ENCODE measurements at places on chromosomes 16 and 17.

DNA sequence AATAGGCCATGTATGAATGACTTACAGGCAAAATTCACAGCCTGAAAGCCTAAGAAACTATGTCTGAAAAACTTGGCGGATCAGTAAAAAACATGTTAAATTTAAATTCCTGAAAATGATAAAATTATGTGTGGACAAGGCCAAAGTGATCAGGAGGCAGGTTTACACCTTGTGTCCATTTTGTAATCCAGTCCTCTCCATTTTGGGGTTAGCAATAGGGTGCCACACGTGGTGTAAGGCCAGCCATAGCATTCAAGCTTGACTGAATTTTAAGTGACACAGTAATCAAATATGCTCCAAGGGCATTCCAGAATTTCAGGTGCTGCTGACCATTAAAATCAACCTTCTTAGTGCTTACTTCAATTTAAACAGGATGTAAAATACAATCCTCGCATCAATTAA is 2.7 kb downstream of the RNF43 start:
- no peak for DNase-seq

DNA sequence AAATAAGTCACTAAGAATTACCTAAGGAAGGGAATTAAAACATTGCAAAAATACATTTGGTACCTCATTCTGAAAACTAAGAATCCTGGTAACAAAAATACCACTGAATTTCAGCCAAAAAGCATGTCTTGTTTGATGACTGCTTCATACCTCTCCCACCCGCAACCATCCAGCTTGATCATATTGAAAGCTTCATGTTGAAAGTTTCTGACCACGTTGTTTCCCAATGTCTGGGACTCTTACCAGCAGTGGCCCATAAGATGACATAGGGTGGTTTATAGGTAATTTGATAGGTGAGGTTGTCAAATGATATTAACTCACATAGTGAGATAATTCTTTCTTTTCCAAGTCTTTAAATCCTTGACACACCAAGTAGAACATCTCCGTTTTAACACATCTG is 139.3 kb downstream of the CDH11 start:
- DNase-seq = no peak

DNA sequence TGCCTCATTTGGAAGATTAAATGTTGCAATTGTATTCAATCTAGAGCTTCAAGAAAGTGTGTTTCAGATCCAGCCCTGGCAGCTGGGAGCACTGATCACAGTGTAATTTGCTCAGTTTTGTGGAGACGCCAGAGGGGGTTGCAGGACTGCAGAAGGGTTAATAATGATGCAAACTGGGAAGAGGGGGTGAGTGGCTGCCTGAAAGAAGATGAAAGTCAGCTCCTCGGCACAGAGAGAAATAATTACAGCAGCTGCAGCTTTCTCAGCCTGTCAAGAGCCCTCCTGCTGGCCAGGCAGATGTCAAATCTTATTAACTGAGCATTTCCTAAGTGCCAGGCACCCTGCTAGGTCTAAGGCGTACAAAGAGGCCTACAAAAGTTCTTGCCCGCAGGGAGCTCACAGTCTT is 97.7 kb downstream of the ZNF18 start:
- DNase-seq = no peak

- peak; percentile 98 for DNase-seq
These were observed 9.6 kb upstream of the EIF1 start for GRCh38 chr17:41678907-41679739.

- DNase-seq = no peak
These were observed 7.3 kb upstream of the ZDHHC7 start for GRCh38 chr16:85018529-85019236.

- no peak for DNase-seq
These were observed 833.6 kb upstream of the CDH8 start for GRCh38 chr16:62869837-62870236.

GRCh38 chr17:49941427-49941826 is 27.6 kb upstream of the DLX4 start:
- no peak for DNase-seq

GRCh38 chr17:44113868-44114840 is 9.3 kb downstream of the HDAC5 start:
- DNase-seq = no peak

GRCh38 chr16:4911970-4912386 is 25.0 kb downstream of the PPL start:
- DNase-seq = no peak

DNA sequence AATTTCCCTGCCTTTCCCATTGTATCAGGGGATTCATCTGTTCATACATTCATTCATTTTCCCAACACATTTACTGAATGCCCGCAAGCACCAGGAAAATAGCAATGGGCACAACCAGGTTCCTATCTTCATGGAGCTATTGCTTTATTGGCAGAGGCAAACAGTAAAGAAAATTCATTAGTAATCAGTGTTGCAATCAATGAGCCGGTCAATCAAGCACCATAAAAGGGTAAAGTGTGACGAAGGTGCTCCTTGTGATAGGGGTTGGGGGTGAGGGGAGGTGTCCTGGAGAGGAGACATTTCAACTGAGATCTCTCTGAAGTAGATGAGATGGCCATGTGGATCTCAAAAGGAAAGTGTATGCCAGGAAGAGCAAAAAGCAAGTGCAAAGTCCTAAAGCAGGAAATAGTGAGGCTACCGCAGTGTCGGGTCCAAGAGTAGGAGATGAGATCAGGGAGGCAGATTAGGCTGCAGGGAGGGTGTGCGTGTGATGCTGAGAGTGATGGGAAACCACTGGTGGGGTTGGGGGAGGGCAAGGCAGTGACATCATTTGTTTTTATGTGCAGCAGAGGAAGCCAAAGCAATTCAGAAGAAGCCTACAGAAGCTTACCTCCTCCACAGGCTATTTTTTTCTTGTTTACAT is 28.4 kb downstream of the CDH13 start:
- DNase-seq = peak; percentile 83

DNA sequence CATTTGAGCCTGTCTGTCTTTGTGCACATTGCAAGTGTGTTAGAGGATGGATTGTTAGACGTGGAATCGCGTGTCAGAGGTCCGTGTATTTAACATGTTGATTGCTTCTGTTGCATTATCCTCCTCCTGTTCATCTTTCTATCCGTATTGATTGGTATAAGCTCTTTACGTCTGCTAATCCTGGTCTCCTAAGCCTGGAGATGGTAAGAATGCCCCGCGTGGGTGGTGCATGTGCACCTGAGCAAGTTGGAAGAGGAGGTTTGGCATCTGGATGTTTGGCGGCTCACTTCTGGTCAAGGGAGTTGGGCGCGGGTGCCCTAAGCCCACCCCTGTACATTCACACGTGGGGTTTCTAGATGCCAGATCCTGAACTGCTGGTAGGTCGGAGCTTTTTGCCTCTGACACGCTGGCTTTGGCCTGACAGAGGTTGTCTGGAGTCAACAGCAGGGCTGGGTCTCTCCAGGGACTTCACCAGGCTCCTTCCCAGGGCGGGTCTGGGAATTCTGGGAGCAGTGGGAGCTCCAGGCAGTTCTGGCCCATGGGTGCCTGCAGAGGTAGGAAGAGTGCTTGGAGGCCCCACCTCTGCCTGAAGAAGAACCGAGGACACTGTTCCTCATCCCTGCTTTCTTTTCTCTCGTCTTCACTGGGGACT is 107.3 kb downstream of the OR1D5 start:
- DNase-seq = no peak

DNA sequence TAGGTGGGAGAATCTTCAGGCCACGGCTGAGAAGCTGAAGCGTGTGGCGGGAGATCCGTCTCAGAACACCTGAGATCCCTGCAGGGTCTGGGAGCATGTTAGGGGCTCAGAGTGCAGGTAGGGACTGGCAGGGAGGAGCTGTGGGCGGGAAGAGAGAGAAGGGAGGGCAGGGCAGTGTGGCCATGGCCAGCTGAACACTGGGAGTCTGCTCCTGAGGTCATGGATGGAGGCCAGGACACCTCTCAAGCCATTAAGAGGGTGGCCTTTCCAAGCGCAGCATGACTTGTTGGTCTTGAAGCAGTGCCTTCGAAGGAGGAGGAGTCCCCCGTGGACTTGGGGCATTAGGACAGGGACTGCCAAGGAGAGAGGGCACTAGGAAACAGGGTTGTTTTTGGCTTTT is 23.7 kb downstream of the NAA60 start:
- DNase-seq = no peak

DNA sequence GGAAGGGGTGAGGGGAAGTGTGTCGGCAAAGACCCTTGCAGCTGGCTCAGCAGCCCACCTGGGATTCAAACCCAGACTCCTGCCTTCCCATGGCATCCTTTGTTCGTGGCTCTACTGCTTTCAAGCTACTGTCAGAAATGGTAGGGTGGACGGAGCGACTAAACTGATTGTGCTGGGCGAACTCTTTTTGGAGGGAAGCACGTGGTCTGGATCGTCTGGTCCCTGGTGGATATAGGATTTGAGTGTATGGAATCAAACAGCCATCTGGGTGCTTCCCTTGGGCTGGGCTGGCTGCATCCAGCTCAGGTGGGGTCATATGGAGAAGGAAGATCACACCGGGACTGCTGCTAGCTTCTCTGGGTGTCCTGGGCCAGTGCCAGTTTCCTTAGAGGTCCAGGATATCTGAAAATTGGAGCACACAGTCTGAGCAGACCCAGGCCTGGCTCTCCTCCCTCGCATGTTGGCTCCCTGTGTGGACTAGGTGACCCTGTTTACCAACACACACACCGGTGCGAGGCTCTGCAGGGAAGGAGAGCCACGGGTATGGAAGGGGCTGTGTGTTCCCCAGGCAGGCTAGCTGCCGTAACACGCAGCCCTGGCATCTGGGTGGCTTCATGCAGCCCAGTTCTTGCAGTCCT is 8.6 kb downstream of the CMIP start:
- no peak for DNase-seq

DNA sequence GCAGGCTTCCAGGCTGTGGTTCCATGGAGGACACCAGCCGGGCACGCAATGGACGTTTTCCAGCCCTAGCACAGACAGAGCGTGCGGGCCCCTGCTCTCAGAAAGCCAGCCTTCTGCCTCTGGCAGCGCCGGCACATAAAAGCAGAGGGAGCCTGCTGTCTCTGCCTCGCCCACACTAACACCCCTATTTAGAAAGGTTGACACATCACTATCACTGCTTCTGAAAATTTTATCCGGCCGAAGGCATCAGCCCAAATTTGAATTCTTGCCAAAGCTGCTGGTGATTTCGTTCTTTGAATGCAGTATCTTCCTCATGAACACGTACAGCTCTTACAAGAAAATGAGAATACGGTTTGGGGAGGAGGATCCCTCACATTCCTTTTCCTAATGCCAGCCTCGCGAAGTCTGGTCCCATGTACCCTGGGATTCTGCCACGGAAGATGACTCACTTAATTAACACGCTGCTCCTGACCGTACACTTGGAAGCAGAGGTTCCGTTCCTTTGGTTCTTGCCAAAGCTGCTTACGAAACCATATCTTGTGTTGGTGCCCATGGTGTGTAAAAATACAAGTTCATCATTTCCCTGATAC is 1.3 kb upstream of the RAB11FIP3 start:
- no peak for DNase-seq

DNA sequence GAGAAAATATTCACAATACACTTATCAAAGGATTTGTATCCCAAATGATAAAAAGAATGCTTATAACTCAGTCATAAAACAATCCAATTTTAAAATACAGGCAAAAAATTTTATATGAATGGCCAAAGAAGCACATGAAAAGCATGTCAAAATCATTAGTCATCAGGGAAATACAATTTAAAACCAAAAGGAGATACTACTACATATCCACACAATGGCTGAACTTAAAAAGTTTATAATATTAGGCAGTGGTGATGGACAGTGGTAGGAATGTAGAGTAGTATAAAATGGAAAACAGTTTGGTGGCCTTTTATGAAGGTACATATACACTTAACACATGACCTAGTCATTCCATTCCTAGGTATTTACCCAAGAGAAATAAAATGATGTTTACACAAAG is 12.2 kb downstream of the CMC2 start:
- no peak for DNase-seq

- no peak for DNase-seq
These were observed 36.7 kb downstream of the PLXDC1 start for GRCh38 chr17:39114723-39115122.

DNA sequence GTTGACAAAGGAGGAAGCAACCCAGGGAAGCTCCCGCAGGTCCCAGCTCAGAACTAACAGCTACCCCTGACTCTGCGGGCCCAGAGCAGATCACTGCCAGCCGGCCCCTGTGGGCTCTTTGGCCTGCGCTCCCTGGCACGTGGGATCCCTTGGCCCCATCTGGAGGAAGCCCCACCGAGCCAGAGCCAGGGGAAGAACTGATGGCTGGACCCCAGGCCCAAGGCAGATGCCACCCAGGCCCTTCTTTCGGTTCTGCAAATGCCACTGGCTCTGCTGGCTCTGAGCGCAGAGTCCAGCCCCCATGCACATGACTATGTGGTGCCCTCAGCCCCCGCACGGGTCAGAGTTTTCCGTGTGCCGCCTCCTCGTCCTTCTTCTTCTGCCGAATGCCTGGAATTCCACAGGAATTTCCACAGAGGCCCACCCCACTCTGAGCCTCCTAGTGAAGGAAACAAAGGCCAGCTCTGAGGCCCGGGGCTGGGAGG is 35.8 kb upstream of the SNN start:
- no peak for DNase-seq

GRCh38 chr16:749010-749409 is 8.2 kb upstream of the CIAO3 start:
- DNase-seq = no peak

GRCh38 chr16:22035153-22035552 is 27.2 kb downstream of the MOSMO start:
- DNase-seq = no peak

DNA sequence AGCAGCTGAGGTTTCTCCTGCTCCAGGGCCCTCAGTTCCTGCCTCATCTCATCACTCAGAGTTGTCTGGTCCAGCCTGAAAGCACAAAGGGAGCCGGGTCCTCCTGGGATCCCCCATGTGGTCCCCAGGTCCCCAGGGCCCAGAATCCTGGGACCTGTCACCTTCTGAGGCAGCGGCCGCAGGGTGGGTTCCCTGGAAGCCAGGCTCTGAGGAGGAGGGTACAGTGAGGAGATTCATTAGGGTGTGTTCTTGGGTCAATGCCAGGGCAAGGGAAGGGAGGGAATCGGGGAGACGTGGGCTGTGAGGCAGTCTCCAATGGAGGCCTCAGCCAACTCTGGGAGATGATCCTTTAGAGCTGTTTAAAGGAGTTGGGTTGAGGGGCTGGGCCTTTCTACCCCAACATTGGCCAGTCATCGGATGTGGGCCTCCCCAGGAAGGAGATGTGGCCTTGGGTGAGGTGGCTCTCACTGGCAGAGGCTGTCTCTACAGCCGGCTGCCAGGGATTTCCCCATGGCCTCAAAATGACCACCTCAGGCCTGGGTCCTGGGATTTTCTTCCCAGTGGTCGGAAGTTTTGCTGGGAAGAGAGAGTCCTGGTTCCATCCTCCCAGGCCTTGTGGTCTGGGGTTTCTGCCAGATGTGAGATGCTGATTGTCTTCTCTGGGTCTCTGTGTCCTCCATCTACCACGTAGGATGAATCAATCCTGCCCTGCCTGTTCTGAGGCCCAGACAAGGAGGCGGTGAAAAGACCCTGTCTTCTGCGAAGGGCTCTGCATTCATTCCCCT is 47.3 kb downstream of the NLRP1 start:
- DNase-seq = no peak

DNA sequence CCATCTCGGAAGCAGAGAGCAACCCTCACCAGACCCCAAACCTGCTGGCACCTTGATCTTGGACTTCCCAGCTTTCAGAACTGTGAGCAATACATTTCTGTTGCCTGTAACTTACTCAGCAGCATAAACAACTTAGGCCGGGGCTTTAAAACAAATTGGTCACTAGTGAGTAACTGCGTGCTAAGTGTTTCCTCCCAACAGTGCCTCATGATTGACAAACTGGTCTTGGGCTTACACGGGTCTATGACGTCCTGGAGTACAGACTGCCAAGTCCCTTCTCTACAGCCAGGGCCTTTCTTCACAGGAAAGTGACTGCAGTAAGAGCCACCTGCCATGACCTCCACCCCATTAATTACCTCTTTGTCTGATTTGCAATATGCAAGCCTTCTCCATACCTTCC is 136.7 kb downstream of the XYLT1 start:
- no peak for DNase-seq

- DNase-seq = no peak
These were observed 21.4 kb downstream of the ZC3H18 start for GRCh38 chr16:88591577-88592021.

All from KBM-7 (cell line).